ENCODE measurements at places on chromosomes 7 and 10. TPM values are rescaled to one million over a fixed set of nuclear protein-coding genes. Genes with fewer than 3 reads are reported as not detected.

The MLXIPL gene
- not detected for total RNA-seq

The SPDYE3 gene
- not detected for total RNA-seq

The GPER1 gene
- total RNA-seq: 0.25 TPM

The CALML3 gene
- total RNA-seq: not detected

The GRID2IP gene
- total RNA-seq: 0.45 TPM

The DUSP5 gene
- 69.6 TPM for total RNA-seq

The SFXN2 gene
- total RNA-seq: 4.8 TPM

The PAPOLB gene
- total RNA-seq: 0.14 TPM

The PIK3AP1 gene
- total RNA-seq: 97.1 TPM

The SPDYE9 gene
- not detected for total RNA-seq

The OR9A2 gene
- not detected for total RNA-seq

The APBB1IP gene
- total RNA-seq: 119 TPM

The ANKRD1 gene
- not detected for total RNA-seq
